ENCODE measurements at places on chromosomes 7 and 10.
A peak's percentile ranks its signal among the peaks of the same experiment; 100 is the strongest.

DNA sequence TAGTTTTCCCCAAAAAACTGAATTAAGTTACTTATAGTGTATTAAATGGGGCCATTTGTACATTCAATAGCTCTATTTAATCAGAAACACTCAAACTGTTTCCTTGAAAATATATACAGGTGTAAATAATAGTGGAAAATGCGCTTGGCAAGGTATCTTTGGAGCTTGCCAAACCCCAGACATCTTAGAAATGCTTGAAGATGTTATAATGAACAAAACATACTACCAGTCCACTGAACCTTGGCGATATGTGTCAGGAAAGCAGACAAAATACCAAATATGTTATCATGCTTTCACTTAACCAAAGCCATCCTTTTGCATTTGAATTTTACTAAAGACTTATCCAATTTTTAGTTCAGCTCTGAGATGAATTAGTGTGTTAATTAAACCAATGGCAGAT, 352.7 kb upstream of the SEMA3A start:
- DNase-seq, result no peak

DNA sequence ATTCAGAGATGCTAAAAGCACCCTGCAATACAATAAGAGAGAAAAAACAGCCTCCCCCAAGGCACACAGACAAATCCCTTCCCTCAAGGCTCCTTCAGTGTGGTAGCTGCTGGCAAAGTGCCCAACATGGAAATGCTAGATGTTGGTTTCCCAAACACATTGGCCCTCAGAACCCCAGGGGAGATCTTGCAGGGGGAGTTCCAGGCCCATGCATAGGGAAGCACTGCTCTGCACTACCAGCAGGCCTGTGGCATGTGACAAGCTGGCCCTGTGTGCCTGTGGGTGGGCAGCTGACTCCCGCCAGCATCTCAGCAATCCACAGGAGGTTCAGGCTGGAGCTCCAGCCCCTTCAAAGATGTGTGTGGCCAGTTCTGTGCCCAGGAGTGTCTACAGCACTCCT, 16.8 kb upstream of the CSGALNACT2 start:
- DNase-seq, result no peak

- DNase-seq, result no peak
Observed at GRCh38 chr10:75062506-75063299, 48.8 kb upstream of the SAMD8 start.

DNA sequence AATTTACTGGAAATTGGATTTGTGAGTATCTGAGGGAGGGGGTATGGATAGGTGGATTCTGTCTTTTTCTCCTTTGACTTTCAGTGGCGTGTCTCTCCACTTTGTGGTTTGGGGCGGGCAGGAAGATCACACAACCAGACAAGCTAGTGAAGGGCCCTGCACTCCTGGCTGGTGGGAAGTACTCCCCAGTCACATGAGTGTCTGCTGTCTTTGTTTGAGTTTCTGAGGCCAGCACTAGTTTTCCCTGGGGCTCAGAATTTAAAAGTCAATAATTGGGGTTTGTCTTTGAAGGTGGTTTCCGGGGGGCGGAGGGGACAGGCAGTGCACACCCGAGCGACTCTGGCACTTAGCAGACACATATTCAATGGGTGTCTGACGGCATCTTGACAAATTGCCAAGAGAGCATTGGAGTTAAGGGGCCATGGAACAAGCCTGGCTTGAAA, 120.1 kb downstream of the WDFY4 start:
- no peak for DNase-seq

- DNase-seq, result no peak
Observed at GRCh38 chr10:132270256-132270655, 37.5 kb downstream of the STK32C start.

GRCh38 chr10:132993271-132994184, 51.2 kb upstream of the CFAP46 start:
- no peak for DNase-seq

DNA sequence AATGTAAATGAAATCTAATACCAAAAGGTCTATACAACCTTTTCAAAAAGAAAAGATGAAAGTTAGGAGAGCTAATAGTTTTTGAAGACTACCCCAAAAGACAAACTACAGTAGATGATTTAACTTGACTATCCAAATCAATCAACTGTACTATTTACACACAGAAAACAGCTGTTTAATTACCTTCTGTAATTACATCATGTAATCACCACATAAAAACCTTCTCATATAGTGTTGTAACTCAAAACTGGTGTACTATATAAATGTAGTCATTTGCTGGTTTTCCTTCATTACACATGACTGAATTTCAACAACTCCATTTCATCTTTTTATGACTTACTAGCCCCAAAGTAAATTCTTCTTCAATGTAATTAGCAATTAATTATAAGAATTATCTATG, 4.5 kb downstream of the RTKN2 start:
- no peak for DNase-seq

DNA sequence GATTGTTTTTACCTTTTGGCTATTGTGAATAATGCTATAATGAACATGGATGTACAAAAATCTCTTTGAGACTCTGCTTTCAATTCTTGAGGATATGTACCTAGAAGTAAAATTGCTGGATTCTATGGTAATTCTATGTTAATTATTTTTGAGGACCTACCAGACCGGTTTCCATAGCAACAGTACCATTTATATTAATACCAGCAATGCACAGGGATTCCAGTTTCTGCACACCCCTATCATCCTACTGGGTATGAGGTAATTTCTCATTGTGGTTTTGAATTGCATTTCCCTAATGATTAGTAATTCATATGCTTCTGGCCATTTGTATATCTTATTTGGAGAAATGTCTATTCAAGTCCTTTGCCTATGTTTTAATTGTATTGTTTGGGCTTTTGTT, 9.9 kb upstream of the PPP1R9A start:
- no peak for DNase-seq

DNA sequence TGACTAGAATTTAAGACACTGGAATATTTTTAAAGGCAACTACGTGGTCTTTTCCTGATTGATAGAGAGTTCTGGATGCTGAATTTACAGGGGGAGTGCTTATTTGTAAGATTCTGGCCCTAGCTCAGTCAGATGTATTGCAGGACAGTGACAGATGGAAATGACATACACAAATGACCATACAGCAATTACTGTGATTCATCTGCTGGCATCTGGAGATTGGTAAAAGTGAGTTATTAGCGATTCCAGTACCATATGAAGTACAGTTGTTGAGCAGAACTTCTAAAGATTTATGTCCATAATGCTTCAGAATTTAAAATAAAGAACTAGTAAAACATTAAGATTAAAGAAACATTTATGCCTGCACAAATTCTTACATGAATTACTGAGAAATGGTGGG, 243.2 kb downstream of the CRPPA start:
- no peak for DNase-seq

- no peak for DNase-seq
Observed at GRCh38 chr7:46879783-46880182, 702.1 kb downstream of the TNS3 start.

- no peak for DNase-seq
Observed at GRCh38 chr10:48453451-48454301, 147.2 kb downstream of the MAPK8 start.

- no peak for DNase-seq
Observed at GRCh38 chr7:27144781-27145164, 1.3 kb upstream of the HOXA5 start.

- DNase-seq, result no peak
Observed at GRCh38 chr10:60254776-60255175, 134.9 kb downstream of the ANK3 start.

- DNase-seq, result no peak
Observed at GRCh38 chr10:128713471-128713870, 587.2 kb upstream of the MKI67 start.

DNA sequence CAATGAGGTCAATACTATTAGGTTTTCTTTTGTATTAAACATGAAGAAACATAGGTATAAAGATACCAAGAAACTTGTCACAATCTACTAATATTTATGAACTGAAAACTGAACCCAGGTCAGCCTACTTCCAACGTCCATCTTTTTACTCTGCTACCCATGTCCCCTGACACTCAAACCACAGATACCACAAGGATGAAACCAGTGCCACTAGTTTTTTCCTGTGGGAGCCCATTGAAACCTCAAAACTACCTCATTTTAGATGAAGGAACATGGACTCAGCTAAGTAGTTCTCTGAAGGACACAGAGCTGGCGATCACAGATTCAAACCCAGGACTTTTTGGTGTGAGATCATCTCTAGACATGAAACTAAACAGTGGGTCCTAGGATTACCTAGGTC, 6.8 kb downstream of the TET1 start:
- DNase-seq, result no peak

DNA sequence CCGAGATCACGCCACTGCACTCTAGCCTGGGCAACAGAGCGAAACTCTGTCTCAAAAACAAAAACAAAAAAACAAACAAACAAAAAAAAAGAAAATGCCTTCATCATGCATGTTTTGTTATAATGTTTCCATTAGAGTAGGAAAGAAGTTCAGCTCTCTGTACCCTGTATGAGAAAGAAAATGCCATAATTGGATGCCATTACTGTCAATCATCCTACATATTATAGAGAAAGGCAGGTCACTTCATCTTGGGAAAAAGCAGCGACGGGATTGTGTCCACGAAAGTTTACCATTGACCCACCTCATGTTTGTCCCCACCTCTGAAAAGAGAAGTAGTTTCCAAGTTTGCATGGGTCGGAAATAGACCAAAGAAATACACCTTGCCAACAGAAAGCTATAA, 33.8 kb downstream of the SEC61G start:
- DNase-seq, result no peak

DNA sequence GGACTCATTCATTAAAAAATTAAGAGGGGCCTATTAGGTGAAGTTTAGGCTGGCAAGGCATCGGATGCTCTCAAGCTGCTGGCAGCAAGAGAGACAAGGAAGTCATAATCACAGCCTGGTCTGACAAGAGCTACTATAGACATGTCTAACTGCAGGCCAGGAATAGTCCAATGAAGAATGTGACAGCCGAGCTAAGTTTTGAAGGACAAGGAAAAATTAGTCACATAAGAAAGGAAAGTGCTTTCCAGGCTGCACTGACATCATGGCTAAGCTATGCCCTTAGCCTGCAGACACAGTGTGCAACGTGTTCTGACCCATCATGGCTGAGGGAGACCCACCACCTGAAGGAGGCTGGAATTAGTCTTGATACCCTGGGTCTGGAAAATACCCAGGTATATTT, 281.1 kb downstream of the PLXNA4 start:
- DNase-seq, result no peak

- no peak for DNase-seq
Observed at GRCh38 chr7:22566592-22566991, 66.6 kb upstream of the STEAP1B start.

DNA sequence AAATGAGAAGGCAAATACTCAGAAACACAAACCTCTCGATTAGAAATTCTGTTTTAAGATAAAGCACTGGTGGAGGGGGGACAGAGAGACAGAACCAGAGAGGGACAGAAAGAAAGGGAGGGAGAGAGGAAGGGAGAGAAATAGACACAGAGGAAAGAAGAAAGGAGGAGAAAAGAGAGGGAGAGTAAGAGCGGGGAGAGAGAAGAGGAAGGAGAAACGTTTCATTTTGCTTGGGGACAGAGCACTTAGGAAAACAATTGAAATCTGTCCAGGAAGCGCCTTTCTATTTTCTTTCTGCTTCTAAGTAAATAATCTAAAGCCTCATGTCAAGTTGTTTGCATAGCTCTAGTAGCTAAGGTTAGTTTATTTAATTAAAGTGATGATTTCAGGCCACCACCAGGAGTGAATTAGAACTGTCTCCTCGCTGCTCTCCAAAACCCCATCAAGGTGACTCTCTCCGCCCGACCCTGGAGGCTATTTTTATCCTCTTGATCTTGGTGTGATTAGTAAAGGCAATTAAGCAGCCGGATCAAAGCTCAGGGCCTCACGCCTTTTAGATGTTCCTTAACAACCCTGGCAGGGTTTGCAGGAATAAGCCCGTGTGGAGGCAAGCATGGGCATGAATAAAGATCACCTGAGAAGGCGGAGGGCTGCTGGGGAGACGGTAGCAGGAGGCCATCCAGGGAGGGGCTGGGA, 73.4 kb upstream of the INSIG1 start:
- DNase-seq, result no peak

DNA sequence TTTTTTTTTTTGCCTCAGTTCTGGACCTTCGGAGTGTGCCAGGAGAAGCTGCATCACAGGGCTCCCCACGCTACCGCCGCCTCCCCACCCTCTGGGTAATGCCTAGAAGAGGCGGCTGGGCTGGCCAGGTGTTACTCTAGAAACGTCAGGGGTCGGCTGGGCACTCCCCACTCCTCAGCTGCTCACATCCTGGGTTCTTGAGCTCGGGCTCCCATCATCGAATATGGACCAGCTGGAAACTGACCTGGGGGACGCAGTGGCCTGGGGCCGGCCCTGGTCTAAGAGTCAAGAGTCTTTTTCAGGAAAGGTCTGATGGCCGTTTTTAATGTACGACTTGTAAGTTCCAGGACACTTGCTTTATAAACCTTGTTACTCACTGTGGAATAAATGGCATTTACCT, 326.5 kb downstream of the WDR37 start:
- DNase-seq, result no peak

DNA sequence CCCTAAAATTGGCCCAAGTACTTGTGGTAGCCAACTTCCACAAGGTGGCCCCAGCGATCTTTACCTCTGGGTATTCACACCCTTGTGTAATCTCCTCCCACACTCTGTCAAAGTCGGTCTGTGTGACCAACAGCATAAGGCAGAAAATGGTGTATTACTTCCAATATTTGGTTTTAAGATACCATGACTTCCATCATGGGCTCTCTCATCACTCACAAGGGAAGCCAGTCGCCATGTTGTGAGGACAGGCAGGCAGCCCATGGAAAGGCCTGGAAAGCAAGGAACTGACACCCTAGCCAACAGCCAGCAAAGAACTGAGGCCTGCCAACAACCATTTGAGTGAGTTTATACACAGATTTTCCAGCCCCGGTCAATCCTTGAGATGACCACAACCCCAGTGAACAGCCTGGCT, 91.0 kb upstream of the KMT2E start:
- peak; percentile 69 for DNase-seq

DNA sequence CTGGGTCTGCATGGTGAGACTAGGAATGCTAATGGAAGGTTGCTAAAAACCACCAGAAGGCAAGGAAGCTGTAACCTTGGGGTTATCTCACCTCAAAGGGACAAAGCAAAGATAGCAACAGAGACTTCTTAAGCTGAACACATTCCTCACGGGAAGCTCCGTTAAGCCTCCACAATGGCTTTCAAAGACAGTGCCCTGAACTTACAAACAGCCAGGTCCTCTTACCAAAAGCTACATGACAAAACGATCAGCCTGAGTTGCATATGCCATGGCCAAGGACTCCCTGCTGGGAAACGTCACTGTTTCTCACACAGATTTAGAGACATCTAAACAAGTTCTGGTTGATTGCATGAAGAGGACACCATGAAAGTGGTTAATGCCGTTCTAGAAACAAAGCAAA, 52.7 kb downstream of the HTR5A start:
- DNase-seq, result no peak
